H1 (cell line): ENCODE measurements at places on chromosomes 11 and 22. TPM values are rescaled to one million over a fixed set of nuclear protein-coding genes. Genes with fewer than 3 reads are reported as not detected.

- H3K4me3 ChIP-seq, result no peak overlapping the region
- no peak for DNase-seq
- no peaks in the 10 kb centered on the region for H3K4me1 ChIP-seq
- no peak overlapping the region for H3K27ac ChIP-seq
- no peaks in the 10 kb centered on the region; the same call in 1 of the 2 replicates for H3K36me3 ChIP-seq
Observed at GRCh38 chr11:13055200-13055599, 46.1 kb downstream of the RASSF10 start.

DNA sequence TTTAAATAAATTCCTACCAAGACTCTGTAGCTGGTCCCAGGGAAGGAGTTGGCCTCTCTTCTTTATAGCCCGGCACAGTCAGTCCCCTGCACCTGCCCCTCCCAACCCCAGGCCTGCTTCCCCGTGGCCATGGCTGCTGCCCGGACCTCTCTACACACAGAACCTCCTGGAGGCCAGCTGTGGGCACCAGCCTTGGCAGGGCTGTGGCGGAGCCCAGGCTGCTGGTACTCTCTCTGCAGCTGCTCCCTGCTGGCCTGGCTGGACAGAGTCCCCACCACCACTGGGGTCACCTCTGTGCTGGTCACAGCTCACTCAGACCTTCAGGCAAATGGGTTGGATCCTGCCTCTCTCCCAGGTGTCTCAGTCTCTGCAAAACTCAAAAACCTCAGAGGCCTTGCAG is 69.3 kb downstream of the LRP5 start:
- no peaks in the 10 kb centered on the region for H3K27me3 ChIP-seq
- no peak for DNase-seq
- H3K36me3 ChIP-seq, result no peaks in the 10 kb centered on the region; the same call in 1 of the 2 replicates
- no peak overlapping the region for H3K27ac ChIP-seq
- H3K4me3 ChIP-seq, result no peak overlapping the region
- H3K4me1 ChIP-seq, result no peaks in the 10 kb centered on the region

DNA sequence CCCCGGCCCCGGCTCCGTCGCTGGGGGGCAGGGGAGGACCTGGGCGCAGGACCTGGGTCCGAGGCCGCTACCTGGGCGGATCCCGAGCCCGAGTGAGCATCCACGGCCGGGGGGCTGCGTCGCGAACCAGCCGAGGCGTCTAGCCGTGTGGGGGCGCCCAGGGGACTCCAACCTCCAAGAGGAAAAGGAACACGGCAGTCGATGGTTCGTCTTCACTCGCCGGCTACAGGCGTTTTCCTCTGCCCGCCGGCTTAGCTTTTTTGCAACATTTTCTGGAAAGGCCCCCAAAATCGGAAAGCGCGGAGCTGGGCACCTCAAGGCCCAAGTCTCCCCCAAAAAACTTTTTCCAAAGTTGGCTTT is 666 bp downstream of the PDGFB start:
- peak overlapping the region; percentile 53 for H3K4me3 ChIP-seq
- DNase-seq, result no peak
- H3K4me1 ChIP-seq, result peaks cover 20% of the 10 kb centered on the region
- H3K36me3 ChIP-seq, result no peaks in the 10 kb centered on the region
- H3K27me3 ChIP-seq, result peaks cover 72% of the 10 kb centered on the region

GRCh38 chr11:119249671-119250010 is 43.5 kb downstream of the CBL start:
- no peaks in the 10 kb centered on the region for H3K27me3 ChIP-seq
- no peaks in the 10 kb centered on the region for H3K4me1 ChIP-seq

- H3K27me3 ChIP-seq, result no peaks in the 10 kb centered on the region
- no peak overlapping the region for H3K4me3 ChIP-seq
- no peaks in the 10 kb centered on the region for H3K4me1 ChIP-seq
- DNase-seq, result no peak
- no peak overlapping the region for H3K27ac ChIP-seq
Observed at GRCh38 chr11:122756417-122756816, 81.9 kb upstream of the CRTAM start.

DNA sequence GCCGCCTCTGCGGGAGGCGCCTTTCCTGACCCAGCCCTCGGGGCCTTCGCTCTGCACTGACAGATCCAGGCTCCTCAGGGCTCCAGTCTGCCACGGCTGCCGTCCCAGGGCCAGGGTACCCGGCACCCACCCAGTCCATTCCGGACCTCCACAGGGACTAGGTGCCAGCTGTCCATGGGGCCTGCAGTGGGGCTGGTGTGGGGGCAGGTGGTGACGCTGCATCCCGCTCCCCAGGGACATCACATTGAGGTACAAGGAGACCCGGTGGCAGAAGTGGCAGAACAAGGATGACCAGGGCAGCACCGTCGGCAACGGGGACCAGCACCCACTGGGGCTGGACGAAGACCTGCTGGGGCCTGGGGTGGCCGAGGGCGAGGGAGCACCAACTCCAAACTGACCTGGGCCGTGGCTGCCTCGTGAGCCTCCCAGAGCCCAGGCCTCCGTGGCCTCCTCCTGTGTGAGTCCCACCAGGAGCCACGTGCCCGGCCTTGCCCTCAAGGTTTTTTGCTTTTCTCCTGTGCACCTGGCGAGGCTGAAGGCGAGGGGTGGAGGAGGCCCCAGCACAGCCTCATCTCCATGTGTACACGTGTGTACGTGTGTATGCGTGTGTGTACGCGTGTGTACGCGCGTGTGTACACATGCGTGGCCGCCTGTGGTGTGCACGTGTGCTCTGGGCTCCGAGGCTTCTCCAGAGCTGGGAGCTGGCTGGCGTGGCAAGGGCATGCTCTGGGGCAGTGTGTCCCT is 16.7 kb downstream of the RNH1 start:
- no peak overlapping the region for H3K27ac ChIP-seq
- H3K4me1 ChIP-seq, result no peaks in the 10 kb centered on the region
- peaks cover 20% of the 10 kb centered on the region; the same call in 1 of the 2 replicates for H3K36me3 ChIP-seq
- no peak for DNase-seq
- no peaks in the 10 kb centered on the region for H3K27me3 ChIP-seq

DNA sequence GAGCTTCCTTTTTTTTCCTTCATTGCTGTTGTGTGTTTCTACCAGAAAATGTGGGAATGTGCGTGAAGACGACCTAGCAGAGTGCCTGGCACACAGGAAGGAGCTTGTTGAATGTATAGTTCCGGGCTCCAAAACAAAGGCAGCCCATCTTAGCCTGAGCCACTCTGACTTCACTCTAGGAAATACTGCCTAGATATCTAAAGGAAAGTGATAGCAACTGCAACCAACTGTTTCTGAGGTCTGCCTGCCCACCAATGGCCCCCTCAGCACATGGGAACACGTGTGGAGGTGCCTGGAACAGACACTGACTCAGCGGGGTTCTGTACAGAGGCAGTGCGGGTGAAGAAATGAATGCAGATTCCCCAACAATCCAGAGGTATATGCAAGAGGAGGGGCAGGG is 14.7 kb upstream of the XBP1 start:
- DNase-seq, result no peak
- H3K27ac ChIP-seq, result no peak overlapping the region
- no peaks in the 10 kb centered on the region; the same call in 1 of the 2 replicates for H3K4me1 ChIP-seq
- H3K36me3 ChIP-seq, result no peaks in the 10 kb centered on the region

GRCh38 chr11:78975081-78975480 is 400.4 kb upstream of the NARS2 start:
- no peak overlapping the region for H3K4me3 ChIP-seq
- no peak for DNase-seq
- H3K27me3 ChIP-seq, result no peaks in the 10 kb centered on the region
- H3K27ac ChIP-seq, result no peak overlapping the region

DNA sequence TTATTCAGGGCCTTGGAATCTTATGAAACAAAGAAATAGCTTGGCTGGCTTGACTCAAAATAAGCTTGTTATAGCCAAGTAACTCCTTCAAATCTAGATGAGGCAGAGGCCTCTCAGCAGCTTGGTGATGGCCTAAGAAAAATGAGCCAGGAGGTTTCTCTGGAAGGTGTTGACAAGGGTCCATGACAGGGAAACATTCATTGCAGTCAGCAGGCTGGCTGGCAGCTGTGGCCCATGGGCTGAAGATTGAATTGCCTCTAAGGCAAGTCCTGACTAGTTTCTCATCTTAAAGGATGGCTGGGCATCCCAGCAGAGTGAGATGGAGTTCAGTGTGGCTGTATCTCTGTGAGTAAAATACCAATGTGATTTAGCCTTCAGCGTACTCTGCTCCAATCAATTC is 441.0 kb downstream of the NELL1 start:
- no peaks in the 10 kb centered on the region for H3K27me3 ChIP-seq
- DNase-seq, result no peak
- H3K4me1 ChIP-seq, result no peaks in the 10 kb centered on the region
- no peaks in the 10 kb centered on the region for H3K36me3 ChIP-seq
- H3K27ac ChIP-seq, result no peak overlapping the region

DNA sequence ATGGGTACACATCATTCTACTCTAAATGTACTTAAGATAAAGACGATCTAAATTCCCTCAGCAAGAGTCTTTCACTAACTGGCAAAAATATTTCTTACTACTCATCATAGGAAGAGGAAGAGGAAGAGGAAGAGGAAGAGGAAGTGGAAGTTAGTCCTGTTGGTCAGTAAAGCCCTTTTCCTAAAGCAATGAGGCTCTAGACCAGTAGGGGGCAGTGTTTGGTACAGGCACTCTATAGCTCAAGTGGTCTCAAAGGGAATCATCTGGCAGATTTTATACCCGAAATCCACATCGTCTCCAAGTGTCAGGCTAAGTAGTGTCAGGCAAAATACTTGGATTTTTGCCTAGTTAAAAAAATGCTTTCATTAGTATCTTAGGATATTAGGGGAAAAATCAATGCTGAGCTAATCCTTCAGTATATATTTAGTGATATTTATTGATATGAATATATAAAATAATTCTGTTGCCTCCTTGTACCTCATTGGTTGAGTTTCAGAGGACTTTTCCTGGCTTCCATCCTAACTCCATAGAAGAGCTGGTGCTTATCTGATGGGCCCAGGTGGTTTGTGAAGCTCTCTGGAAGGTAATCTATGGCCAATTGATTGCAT is 7.7 kb downstream of the BLID start:
- H3K27me3 ChIP-seq, result no peaks in the 10 kb centered on the region
- no peaks in the 10 kb centered on the region for H3K36me3 ChIP-seq
- H3K4me1 ChIP-seq, result peaks cover 3% of the 10 kb centered on the region

DNA sequence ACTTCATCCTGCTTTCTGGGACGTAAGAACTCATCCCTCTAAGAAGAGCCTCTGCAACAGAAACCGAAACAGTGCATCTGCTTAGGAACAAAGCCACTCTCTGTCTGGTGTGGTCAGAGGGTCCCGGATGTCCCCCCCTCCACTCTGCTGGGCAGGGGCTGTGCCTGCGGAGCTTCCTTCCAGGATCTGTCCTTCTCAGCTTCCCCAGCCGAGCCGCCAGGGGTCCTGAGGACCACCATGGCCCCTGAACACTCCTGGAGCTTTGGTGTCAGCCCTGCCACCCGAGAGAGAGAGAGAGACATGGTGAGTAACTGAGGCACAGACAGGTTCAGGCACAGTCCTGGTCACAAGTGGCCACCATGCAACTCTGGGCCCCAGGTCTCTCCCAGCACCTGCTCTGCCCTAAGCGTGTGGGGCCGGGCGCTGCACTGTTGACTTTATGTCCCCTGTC is 24.4 kb upstream of the MGAT3 start:
- H3K27me3 ChIP-seq, result no peaks in the 10 kb centered on the region
- no peak for DNase-seq
- no peak overlapping the region for H3K4me3 ChIP-seq
- H3K27ac ChIP-seq, result no peak overlapping the region
- peaks cover 24% of the 10 kb centered on the region for H3K4me1 ChIP-seq

- no peaks in the 10 kb centered on the region for H3K36me3 ChIP-seq
- no peak overlapping the region for H3K4me3 ChIP-seq
- H3K27ac ChIP-seq, result no peak overlapping the region
- no peak for DNase-seq
- peaks cover 3% of the 10 kb centered on the region for H3K4me1 ChIP-seq
Observed at GRCh38 chr22:30158744-30159500, 78.7 kb downstream of the HORMAD2 start.

DNA sequence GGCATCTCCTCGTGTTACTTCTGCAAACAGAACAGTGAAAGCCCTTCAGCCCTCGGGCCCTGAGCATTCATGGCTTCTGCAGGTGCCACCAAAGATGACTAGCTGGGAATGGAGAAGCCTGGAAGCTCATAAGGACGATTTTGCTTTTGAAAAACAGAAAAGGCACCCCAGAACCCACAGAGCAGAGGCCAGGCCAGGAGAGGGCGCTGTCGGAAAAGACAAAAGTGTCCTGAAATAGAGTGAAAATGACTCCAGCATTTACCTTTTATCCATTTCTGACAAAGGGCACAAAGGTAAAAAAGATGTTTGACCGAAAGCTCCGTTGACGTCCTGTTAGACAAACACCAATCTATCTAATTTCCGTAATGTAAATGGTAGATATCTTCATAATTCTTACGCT is 37.6 kb downstream of the ZNF195 start:
- no peak overlapping the region for H3K27ac ChIP-seq
- H3K4me3 ChIP-seq, result no peak overlapping the region
- no peaks in the 10 kb centered on the region for H3K4me1 ChIP-seq
- H3K27me3 ChIP-seq, result no peaks in the 10 kb centered on the region
- peak; percentile 92 for DNase-seq
- no peaks in the 10 kb centered on the region for H3K36me3 ChIP-seq

DNA sequence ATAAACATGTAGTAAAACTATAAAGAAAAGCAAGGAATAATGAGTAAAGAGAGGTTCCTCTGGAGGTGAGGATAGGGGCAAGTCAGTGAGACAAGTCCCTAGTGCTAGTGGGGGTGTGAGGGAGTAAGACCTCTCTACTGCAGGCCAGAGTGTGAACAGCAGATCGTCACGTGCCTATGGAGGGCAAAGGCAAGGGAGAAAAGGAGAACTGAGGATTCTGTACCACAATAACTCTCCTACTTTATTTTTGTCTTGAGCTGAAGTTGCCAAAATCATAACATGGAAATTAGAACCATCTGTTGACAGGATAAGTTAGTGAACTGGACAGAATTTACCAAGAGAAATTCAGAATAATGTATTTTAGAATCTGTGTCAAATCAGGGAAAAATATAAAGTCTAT is 77.6 kb downstream of the ENTHD1 start:
- no peaks in the 10 kb centered on the region for H3K27me3 ChIP-seq
- DNase-seq, result no peak
- H3K27ac ChIP-seq, result no peak overlapping the region
- H3K4me3 ChIP-seq, result no peak overlapping the region
- no peaks in the 10 kb centered on the region for H3K4me1 ChIP-seq

DNA sequence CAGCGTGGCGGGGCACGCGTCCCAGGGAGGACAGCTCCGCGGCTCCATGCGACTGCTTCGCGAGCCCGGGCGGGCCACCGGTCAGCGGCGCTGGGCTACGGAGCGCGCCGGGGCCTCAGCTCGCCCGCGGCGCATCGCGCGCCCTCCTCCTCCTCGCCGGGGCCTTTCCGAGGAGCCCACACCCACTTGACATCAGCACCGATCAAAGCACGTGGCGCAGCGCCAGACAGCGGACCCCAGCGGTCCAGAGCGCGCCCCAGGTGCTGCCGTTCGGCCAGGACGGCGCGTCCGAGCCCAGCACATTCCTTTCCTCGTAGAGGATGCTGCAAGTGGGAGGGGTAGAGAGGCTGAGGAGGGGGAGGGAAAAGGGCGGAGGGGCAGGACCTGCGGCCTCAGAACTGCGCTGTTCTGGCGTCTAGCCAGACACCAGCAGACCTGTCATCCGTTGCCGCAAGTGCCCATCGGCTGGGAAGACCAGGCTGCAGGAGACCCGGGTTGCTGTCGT is 88.6 kb downstream of the PLEKHA7 start:
- no peak overlapping the region for H3K27ac ChIP-seq
- H3K36me3 ChIP-seq, result no peaks in the 10 kb centered on the region
- peaks cover 45% of the 10 kb centered on the region for H3K27me3 ChIP-seq
- peak; percentile 77 for DNase-seq
- H3K4me1 ChIP-seq, result peaks cover 24% of the 10 kb centered on the region

- DNase-seq, result no peak
- H3K27me3 ChIP-seq, result 0 out of 2 replicates have a peak, but pooled peaks cover 6% of the 10 kb centered on the region
- H3K4me1 ChIP-seq, result peaks cover 8% of the 10 kb centered on the region
- H3K27ac ChIP-seq, result no peak within 1 kb of the TSS
Observed at GRCh38 chr22:23180301-23180892, at the start of gene BCR. Gene BCR (plus strand): TSS chr22:23180509. CDS start chr22:23180961, 452 bp downstream.

KCNK7 gene
- 0.42 and 1.0 TPM in 2 replicates for total RNA-seq

DUSP8 gene
- 2.1 and 2.8 TPM in 2 replicates for total RNA-seq

OR5T2 gene
- not detected in 2 replicates for total RNA-seq

SPDYC gene
- total RNA-seq, result not detected in 2 replicates

MOGAT2 gene
- not detected in 2 replicates for total RNA-seq

RFPL3 gene
- 0.24 TPM in 1 of 2 replicates, not detected in the other for total RNA-seq
